Anterior cingulate cortex (tissue), 58 donors: ENCODE measurements at places on chromosomes 2 and 18.
A peak's percentile ranks its signal among the peaks of the same experiment; 100 is the strongest.

DNA sequence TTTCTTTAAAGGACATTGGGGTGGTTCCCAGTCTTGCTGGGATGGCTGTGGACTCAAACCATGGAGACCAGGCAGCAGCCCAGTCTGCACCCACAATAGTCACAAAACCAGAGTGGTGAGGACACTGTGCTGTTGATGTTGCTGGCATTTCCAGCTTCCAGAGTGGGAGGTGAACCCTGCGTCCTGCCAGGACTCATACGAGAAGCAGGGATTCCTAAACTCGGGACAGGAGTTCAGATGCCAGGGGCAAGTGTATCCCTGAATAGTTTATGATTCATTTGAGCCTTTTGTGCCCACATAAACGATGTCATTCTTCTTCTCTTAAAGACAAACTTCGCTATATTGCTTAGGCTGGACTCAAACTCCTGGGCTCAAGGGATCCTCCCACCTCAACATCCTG is 62.8 kb downstream of the TCF7L1 start:
- no peak for DNase-seq

DNA sequence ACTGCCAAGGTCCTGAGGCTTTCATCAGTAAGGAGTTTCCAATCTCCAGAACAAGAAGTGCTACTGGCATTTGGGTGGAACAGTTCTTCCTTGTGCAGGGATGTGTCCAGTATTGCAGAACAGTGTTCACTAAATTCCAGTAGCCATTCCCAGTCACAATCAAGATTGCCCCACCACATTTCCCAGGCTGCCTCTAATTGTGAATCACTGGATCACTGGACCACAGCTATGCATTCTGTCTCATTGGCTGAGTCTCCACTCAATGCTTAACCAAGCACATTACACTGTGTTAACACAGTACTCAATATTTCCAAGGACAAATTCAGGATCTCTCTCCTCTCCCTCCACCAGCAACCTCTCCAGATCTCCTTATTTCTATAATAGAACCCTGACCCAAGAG is 160.2 kb upstream of the CCDC150 start:
- DNase-seq, result no peak

GRCh38 chr2:122156176-122156890 is 400.9 kb downstream of the TSN start:
- DNase-seq, result no peak

GRCh38 chr18:24584813-24585212 is 124.4 kb downstream of the HRH4 start:
- no peak for DNase-seq

GRCh38 chr2:64650722-64651338 is 2.9 kb downstream of the SERTAD2 start:
- no peak for DNase-seq

- DNase-seq, result peak; percentile 56
Observed at GRCh38 chr2:229714736-229715541, 584 bp upstream of the DNER start.

GRCh38 chr2:234952270-234953115 is 676 bp downstream of the SH3BP4 start:
- peak; percentile 16 for DNase-seq

GRCh38 chr2:151556121-151556520 is 146.4 kb downstream of the RIF1 start:
- no peak for DNase-seq

DNA sequence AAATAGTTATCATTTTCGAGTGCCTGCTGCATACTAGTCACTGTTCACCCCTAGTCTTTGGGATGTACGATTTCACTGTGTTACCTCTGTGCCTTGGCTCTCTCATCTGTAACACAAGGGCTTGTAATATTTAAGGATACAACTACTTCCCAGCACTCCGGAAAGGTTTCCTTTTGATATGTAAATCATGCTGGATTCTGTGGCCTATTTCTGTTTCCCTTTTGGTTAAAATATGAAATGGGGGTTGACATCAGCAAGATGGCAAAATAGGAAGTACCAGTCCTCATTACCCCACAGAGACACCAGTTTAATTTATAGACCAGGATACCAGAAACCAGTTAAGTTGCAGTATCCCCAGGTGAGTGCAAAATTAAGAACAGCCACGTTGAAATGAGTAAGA is 23.5 kb downstream of the PSMG2 start:
- no peak for DNase-seq

DNA sequence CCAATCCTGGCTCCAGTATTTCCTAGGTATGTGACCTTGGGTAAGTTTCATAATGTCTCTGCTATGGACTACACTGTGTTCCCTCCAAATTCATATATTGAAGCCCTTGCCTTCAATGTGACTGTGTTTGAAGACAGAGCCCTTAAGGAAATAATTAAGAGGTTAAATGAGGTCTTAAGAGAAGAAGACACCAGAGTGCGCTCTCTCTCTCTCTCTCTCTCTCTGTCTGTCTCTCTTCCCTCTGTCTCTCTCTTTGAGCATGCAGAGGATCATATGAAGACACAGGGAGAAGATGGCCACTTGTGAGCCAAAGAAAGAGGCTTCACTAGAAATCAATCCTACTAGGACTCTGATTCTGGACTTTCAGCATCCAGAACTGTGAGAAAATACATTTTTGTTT is 52.2 kb downstream of the NXPH2 start:
- no peak for DNase-seq

- DNase-seq, result no peak
Observed at GRCh38 chr18:78772360-78773302, 207.0 kb upstream of the SALL3 start.

- DNase-seq, result no peak
Observed at GRCh38 chr2:176004934-176005333, 2.9 kb upstream of the LNPK start.

- no peak for DNase-seq
Observed at GRCh38 chr18:31774477-31774785, 13.8 kb upstream of the SLC25A52 start.

- peak; percentile 10 for DNase-seq
Observed at GRCh38 chr2:64947885-64948284, 41.3 kb upstream of the SLC1A4 start.

GRCh38 chr18:6591491-6591890 is 138.0 kb upstream of the ARHGAP28 start:
- DNase-seq, result no peak

GRCh38 chr2:118169359-118170005 is 81.2 kb downstream of the INSIG2 start:
- no peak for DNase-seq
